ENCODE measurements at places on chromosomes 7 and 10.

GRCh38 chr7:25812086-25812850 is 339.7 kb upstream of the NFE2L3 start:
- DNase-seq: no peak

DNA sequence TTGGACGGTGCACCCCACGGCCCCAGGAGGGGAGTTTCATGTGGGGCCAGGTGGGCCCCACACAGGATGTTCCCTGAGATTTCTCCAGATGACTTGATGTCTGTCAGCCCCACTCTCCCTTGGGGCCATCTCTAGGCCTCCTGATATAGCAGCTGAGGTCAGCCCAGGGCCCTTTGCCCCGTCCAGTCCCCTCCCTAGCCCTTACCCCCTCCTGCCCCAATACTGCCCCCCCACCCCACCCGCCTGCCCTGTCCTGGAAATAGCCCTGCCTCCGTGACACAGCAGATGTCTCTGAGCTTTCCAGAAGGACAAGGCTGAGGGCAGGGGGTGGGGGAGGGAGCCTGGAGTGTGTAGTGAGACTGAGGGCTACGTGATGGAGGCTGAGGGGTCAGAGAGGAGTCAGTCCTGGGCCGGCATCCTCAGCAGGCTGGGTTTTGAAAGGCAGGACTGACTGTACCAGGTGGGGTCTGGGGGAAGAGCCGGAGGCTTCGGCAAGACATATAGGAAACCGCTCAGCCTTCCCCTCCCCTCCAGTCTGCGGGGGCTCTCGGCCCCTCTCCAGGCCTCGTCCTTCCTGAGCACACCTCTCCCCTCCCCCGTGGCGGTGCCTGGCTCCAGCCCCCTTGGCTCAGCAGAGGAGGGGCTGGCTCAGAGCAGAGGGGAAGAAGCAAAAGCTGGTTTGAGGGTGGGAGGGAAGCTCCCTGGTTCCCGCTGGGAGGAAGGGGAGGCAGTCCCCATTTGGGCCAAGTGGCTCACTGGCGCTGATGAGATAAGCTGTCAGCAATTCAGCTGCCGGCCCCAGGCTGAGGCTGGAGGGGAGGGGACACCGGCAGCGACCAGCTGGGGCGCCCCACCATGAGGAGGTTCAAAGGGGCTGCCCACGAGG is 2.0 kb downstream of the FLNC start:
- DNase-seq: no peak

DNA sequence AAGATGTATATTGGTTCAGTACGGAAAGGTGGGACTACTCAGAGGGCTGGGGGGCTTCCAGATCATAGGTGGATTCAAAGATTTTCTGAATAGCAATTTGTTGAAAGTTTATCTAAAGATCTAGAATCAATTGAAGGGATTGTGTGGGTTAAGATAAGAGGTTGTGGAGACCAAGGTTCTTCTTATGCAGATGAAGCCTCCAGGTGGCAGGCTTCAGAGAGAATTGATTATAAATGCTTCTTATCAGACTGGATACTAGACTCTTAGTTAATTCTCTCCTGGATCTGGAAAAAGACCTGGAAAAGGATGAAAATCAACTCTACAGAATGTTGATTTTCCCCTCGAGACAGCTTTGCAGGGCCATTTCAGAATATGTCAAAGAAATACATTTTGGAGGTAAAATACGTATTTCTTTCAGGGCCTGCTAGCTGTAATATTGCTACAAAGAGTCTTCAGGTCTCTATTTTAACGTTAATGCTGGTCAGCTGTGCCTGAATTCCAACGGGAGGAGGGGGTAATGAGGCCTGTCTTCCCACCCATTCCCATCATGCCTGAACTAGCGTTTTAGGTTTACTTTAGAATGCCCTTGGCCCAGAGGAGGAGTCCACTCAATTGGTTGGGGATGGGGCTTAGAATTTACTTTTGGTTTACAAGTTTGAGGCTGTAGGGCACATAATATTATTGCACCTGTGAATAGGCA is 12.8 kb upstream of the GPR15LG start:
- no peak for DNase-seq

DNA sequence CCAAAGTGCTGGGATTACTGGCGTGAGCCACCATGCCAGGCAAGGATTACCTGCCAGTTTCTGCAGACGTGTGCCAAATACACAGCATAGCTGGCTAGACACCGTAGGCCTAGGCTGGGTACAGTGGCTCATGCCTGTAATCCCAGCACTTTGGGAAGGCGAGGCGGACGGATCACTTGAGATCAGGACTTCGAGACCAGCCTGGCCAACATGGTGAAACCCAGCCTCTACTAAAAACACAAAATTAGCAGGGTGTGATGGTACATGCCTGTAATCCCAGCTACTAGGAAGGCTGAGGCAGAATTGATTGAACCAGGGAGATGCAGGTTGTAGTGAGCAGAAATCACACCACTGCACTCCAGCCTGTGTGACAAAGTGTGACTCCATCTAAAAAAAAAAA is 868 bp downstream of the RFC2 start:
- no peak for DNase-seq

GRCh38 chr10:48802611-48803071 is 118.0 kb downstream of the WDFY4 start:
- no peak for DNase-seq

All from NCI-H2107 (cell line).